Thymus (tissue), 14 donors: ENCODE measurements at places on chromosomes 11 and 22. TPM values are rescaled to one million over a fixed set of nuclear protein-coding genes. Genes with fewer than 3 reads are reported as not detected.
A peak's percentile ranks its signal among the peaks of the same experiment; 100 is the strongest.

The BATF2 gene
- 3.1 TPM for polyA plus RNA-seq

DNA sequence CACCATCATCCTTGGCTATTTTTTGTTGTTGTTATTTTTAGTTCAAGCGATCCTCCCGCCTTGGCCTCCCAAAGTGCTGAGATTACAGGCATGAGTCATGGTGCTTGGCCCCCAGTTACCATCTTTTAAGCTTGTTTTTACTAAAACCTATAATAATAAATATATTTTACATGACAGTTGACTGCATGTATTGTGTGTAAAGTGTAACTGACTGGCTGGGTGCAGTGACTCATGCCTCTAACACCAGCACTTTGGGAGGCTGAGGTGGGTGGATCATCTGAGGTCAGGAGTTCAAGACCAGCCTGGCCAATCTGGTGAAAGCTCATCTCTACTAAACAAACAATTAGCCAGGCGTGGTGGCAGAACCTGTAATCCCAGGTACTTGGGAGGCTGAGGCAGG is 386.2 kb downstream of the TENM4 start:
- H3K36me3 ChIP-seq, result no peaks in the 10 kb centered on the region
- H3K4me1 ChIP-seq, result no peaks in the 10 kb centered on the region
- no peak for DNase-seq
- H3K27me3 ChIP-seq, result no peaks in the 10 kb centered on the region
- H3K27ac ChIP-seq, result no peak overlapping the region

The GNAZ gene
- 1.1 TPM for polyA plus RNA-seq

GRCh38 chr11:28715726-28716125 is 607.5 kb downstream of the METTL15 start:
- no peaks in the 10 kb centered on the region for H3K4me1 ChIP-seq
- H3K27me3 ChIP-seq, result no peaks in the 10 kb centered on the region
- no peak overlapping the region for H3K27ac ChIP-seq
- no peak overlapping the region for H3K4me3 ChIP-seq
- DNase-seq, result no peak

DNA sequence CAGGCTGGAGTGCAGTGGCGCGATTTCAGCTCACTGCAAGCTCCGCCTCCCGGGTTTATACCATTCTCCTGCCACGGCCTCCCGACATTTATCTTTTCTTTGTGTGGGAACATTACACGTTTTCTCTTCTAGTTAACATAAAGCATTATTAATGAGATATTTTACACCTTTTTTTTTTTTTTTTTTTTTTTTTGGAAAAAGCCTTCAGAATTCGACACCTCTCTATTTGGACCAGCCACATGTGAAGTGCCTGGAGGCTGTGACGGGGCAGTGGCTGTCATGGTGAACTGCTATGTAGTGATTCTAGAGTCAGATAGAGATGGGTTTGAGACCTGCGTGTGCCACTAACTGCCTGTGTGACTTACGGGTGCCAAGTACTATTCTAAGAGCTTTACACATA is 64.3 kb downstream of the SMIM38 start:
- H3K27me3 ChIP-seq, result peaks cover 5% of the 10 kb centered on the region
- no peak overlapping the region for H3K27ac ChIP-seq
- H3K4me3 ChIP-seq, result no peak overlapping the region
- H3K4me1 ChIP-seq, result no peaks in the 10 kb centered on the region
- no peak for DNase-seq

DNA sequence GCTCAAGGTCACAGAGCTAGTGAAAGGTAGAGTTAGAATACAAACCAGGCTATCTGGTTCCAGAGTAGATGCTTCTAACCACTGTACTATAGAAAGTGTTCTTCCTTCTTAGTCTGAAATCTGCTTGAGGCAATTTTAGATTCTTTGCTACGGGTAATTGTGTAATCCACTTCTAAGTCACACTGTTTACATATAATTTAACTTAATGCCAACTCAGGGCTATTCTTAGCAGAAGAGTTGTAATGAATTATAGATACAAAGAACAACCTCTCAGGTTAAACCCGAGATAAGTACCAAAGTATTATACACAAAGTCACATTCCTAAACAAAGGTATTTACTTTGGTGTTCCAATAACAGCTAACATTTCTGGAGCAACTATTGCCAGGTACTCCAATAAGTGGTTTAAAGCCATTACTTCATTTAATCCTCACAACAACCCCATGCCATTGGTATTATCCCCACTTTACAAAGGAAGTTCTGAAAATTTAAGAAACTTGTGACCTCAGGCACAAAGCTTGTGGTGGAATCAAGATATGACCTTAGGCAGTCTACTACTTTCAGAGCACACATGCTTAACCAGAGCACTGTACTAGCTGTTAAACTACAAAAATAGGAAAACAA is 31.1 kb upstream of the DDI1 start:
- no peaks in the 10 kb centered on the region for H3K27me3 ChIP-seq
- no peaks in the 10 kb centered on the region for H3K36me3 ChIP-seq
- DNase-seq, result no peak
- H3K27ac ChIP-seq, result no peak overlapping the region
- no peak overlapping the region for H3K4me3 ChIP-seq

DNA sequence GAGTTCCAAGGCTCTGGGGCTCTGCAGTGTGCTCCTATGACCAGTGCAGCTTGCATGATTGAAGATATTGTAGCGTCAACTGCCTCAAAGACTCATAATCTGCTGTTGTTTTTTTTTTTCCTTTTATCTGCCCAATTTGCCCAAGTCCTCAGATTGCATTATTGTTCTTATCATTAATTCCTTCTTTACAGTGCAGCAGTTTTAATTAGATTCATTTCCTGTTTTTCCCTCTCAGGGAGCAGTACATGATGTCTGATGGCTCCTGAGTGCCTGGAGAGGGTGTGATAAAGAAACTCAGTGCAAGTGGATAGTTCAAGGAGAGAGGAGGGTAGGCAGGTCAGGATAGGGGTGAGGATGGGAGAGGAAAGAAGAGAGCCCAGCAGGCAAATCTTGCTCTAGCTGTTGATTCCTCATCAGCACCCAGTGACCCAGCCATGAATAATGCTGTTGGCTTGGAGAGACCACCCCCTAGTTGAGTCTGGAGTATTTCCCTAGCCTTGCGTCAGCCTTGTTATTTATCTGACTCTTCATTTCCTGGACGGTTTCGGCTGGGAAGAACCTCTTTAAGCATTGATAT is 219.6 kb upstream of the SESN3 start:
- H3K4me3 ChIP-seq, result no peak overlapping the region
- no peaks in the 10 kb centered on the region for H3K4me1 ChIP-seq
- DNase-seq, result no peak
- H3K27me3 ChIP-seq, result no peaks in the 10 kb centered on the region
- H3K27ac ChIP-seq, result no peak overlapping the region
- no peaks in the 10 kb centered on the region for H3K36me3 ChIP-seq

The TENM4 gene
- 1.0 TPM for polyA plus RNA-seq

GRCh38 chr11:32141745-32142546 is 51.1 kb downstream of the RCN1 start:
- no peak overlapping the region for H3K4me3 ChIP-seq
- DNase-seq, result no peak
- no peaks in the 10 kb centered on the region for H3K36me3 ChIP-seq
- no peak overlapping the region for H3K27ac ChIP-seq

DNA sequence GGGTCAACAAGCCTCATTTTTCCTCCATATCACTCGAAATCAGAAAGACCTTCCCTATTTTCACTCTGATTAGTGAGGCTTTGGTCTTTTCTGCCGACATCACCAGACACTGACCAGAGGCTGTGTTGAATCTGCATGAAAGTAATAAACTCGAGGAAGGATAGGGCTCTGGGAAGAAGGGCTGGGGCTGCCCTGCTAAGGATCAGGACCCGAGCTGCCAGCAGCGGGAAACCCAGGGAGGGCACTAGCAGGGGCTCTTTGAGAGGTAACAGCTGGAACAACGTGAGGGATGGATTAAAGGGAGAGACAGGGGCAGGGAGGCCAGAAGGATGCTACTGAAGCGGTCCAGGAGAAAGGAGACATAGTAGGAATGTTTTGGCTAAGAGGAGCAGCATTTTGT is 377.5 kb upstream of the NARS2 start:
- H3K4me3 ChIP-seq, result no peak overlapping the region
- H3K27ac ChIP-seq, result no peak overlapping the region
- H3K27me3 ChIP-seq, result no peaks in the 10 kb centered on the region
- no peaks in the 10 kb centered on the region for H3K4me1 ChIP-seq
- no peaks in the 10 kb centered on the region for H3K36me3 ChIP-seq

The MS4A12 gene
- polyA plus RNA-seq, result 0.39 TPM

DNA sequence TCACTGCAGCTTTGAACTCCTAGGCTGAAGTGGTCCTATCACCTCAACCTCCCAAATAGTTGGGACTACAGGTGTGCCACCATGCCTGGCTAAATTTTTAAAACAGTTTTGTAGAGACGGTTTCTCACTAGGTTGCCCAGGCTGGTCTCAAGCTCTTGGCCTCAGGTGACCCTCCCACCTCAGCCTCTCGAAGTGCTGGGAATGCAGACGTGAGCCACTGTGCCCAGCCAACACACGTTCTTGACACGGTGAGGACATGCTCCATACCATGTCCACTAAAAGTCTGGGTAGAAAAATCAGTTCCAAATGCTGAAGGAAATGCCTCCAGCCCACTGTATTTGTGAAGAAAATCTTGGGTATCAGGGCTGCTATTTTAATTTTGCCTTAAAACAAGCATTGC is 46.9 kb downstream of the PDHX start:
- DNase-seq, result no peak
- peaks cover 8% of the 10 kb centered on the region for H3K36me3 ChIP-seq
- H3K4me3 ChIP-seq, result no peak overlapping the region

- H3K36me3 ChIP-seq, result no peaks in the 10 kb centered on the region
- H3K27ac ChIP-seq, result no peak overlapping the region
These were observed 17.7 kb downstream of the HTR3A start for GRCh38 chr11:113992459-113993110.

- H3K27me3 ChIP-seq, result peaks cover 16% of the 10 kb centered on the region
- no peak for DNase-seq
- H3K36me3 ChIP-seq, result no peaks in the 10 kb centered on the region
- no peak overlapping the region for H3K4me3 ChIP-seq
- no peak overlapping the region for H3K27ac ChIP-seq
These were observed 22.6 kb upstream of the SORL1 start for GRCh38 chr11:121429556-121429955.

The ST14 gene
- polyA plus RNA-seq, result 28.6 TPM

The LDHAL6A gene
- 0.07 TPM for polyA plus RNA-seq

- DNase-seq, result no peak
- H3K4me3 ChIP-seq, result no peak overlapping the region
- H3K27ac ChIP-seq, result no peak overlapping the region
These were observed 13.6 kb downstream of the MRPL21 start for GRCh38 chr11:68889948-68890446.

The OSBPL5 gene
- polyA plus RNA-seq, result 28.2 TPM

The GAS2 gene
- polyA plus RNA-seq, result 2.8 TPM

GRCh38 chr22:30869667-30870395 is 98.7 kb downstream of the MORC2 start:
- no peaks in the 10 kb centered on the region for H3K36me3 ChIP-seq
- no peak for DNase-seq
- H3K4me1 ChIP-seq, result peaks cover 9% of the 10 kb centered on the region
- no peak overlapping the region for H3K4me3 ChIP-seq
- H3K27me3 ChIP-seq, result no peaks in the 10 kb centered on the region

DNA sequence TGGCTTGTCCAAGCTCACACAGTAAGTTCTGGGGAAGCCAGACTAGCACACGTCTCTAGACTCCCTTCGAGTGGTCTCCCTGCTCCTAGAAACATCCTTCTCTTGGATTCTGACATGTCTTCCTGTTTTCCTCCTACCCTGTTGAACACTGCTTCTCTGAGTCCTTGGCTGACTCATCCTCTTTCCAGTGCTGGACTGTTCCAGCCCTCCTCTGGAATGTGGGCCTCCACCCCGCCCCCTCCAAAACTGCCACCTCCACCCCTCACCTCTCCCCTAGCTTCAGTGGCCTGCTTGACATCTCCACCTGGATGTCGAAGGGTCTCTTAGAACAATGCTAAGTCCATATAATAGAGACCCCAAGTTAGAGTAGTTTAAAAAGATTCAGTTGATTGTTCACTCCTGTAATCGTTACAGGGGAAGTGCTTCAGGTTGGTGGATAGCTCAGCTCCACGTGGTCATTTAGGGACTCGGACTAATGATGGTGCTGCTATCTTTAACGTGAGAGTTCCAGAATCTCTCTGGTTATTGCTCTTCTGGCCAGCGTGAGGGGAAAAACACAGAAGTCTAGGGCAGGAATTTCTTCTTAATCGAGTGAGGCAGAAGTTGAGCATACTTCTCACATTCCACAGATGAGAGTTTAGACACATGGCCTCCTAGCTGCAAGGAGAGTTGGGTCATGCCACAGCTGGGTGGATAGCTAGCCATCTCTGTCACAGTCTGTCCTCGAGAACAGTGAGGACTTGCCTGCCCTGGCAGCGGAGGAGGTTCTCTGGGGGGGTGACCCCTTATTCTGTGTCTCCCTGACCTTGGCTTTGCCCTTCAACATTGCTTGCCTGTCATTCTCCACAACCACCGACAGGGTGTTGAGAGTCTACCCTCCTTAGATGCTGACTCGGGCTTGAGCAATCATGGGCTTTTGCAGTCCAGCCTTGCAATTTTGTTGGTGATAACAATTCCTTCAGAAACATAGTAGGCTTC is 4.7 kb upstream of the C11orf96 start:
- no peak overlapping the region for H3K4me3 ChIP-seq
- no peak for DNase-seq
- H3K4me1 ChIP-seq, result peaks cover 12% of the 10 kb centered on the region
- no peaks in the 10 kb centered on the region for H3K36me3 ChIP-seq
- no peak overlapping the region for H3K27ac ChIP-seq

DNA sequence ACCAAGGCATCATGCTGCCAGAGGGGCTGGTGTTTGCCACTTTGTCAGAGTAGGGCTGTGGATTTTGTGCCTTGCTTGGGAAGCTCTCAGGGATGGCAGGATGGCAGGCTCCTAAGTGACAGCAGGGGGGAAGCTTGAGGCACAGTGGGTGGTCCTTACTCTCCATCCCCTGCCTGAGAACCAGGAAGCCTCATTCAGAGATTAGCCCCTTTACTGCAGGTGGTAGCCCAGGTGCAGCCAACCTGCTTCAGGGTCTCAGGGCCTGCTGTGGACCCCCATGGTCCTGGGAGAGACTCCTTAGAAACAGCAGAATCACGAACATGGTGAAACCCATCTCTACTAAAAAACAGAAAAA is 8.9 kb upstream of the ST3GAL4 start:
- H3K27ac ChIP-seq, result peak overlapping the region; percentile 61
- H3K36me3 ChIP-seq, result peaks cover 44% of the 10 kb centered on the region
- H3K27me3 ChIP-seq, result no peaks in the 10 kb centered on the region
- no peak overlapping the region for H3K4me3 ChIP-seq
- H3K4me1 ChIP-seq, result peaks cover 33% of the 10 kb centered on the region
- DNase-seq, result no peak

DNA sequence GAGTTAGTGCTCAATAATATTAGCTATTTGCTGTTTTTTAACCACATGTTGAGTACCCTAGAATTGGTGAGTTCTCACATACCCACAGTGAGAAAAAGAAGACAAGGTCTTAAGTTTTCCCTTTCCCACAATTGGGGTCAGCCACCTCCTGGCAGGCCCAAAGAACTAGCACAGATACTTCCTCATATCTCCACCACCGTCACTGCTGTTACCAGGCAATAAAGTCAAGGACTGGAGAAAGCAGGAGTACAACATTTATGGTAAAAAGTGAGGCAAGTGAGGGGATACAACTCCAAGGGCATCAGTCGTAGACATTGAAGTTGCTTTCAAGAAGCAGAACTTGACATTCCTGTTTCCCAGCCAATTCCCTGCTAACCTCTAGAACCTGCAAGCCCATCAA is 19.6 kb downstream of the ELP4 start:
- H3K4me1 ChIP-seq, result no peaks in the 10 kb centered on the region
- H3K36me3 ChIP-seq, result peaks cover 3% of the 10 kb centered on the region
- no peak for DNase-seq

- H3K36me3 ChIP-seq, result no peaks in the 10 kb centered on the region
- H3K27ac ChIP-seq, result no peak overlapping the region
- no peak for DNase-seq
- no peaks in the 10 kb centered on the region for H3K27me3 ChIP-seq
These were observed 75.8 kb downstream of the CTTN start for GRCh38 chr11:70473873-70474690.
